ENCODE measurements at places on chromosomes 7 and 10.

- DNase-seq, result no peak
Observed at GRCh38 chr10:101724446-101724845, 29.5 kb upstream of the FBXW4 start.

DNA sequence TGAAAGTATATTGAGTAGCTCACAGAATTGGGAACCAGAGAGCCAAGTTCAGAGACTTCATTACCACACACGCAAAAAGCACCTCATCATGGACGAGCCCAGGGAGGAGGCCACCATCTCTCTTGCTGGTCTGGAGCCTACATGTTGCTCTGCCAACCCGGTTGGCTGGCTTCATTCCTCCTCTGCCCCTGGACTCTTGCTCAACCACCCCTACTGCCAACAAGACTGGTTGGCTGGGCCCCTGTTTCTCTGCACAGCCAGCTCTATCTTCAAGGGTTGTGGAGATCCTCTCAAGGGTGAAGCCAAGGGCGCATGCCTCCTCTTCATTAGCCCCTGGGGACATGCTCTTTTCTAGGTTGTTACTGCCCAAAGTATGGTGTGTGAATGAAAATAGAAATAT is 142.7 kb downstream of the JCAD start:
- DNase-seq, result no peak

GRCh38 chr10:104415526-104416165 is 62.0 kb downstream of the CFAP58 start:
- DNase-seq, result no peak

- DNase-seq, result no peak
Observed at GRCh38 chr7:74178632-74179031, 4.5 kb downstream of the EIF4H start.

GRCh38 chr7:116407165-116407564 is 92.4 kb upstream of the CAV2 start:
- DNase-seq, result no peak

DNA sequence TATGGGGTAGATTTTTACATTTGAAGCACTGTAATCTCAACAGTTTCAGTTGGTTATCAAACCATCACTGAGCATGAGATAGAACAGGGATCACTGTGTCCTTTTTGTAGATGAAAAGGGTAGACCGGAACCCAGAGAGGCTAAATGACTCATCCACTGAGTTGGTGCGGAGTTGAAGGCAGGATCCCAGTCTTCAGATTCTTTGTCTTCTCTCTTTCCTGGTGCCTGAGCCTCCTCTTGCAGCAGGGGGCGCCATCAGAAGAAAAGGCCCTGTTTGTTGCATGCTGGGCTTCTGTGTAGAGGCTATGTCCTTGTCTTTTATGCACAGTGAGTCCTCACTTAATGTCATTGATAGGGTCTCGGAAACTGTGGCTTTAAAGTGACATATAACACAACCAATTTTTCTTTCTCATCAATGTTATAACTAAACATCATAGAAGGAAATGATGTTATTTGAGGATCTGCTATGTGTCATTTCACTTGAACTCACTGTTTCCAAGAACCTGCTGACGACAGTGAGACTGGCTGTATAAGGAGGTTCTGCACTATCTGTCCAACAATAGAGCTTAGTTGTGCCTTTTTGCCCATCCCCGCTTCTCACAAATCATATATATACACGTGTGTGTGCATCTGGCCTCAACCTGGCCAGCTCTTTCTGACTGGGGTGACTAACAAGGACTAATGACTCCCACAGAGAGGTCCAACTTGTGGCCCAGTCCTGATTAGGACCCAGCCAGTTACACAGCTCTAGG is 14.3 kb downstream of the ZNF282 start:
- peak; percentile 19 for DNase-seq

DNA sequence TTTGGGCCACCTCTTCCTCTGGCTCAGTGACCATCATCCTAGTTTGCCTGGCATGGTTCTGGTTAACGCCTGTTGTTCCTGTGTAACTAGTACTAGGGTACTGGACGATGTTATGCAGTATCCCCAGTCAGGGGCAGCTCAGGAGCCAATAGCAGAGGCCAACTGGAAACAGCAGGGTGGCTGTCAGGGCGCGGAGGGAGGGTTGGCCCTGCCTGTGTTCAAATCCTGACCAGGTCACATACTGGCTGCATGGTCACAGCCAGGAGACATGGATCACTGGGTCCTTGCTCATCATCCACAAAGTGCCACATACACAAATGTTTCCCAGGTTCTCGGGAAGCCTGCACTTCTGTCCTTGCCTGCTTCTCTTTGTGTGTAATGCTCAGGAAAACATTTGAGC is 12.3 kb upstream of the RBP3 start:
- no peak for DNase-seq

- DNase-seq, result no peak
Observed at GRCh38 chr10:108327706-108328105, 1163.2 kb upstream of the SORCS1 start.

DNA sequence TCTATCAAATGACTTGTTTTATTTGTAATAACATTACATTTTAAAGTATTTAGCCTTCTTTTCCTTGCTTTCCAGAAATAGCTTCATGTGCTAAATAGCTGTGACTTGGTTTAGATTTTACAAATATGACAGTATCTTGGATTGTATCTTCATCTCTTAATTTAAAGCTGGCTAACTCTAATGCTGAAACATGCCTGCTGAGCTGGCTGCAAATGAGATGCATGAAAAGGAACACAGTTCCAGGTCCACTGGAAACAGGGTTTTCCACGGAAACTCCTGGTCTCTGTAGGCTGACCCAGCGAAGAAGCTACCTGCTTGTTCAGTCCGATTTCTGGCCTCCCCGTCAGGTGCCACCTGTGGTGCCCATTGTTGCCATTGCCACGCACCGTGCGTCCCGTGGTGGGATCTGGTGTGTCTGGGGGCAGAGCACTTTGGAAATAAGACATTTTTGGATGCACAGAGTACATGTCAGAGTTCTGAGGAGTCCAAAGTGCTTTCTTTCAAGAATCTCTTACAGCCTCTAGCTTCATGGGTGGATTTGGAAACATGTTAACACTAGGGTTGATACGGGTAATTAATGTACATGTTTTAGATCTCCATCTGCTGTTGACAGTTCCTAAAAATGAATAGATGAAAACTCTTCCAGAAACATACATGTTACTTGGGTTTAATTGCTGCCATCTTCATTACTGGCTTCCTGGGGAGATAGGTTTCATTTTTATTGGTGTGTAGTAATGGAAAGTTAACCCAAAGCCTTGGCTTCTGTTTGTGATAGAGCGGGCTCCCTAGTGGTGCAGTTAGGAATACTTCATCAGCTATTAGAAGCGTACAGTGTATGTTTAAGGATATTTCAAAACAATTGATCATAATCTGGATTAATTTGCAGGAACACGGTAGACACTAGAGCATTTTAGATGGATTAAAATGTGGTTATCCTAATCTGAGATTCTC is 45.0 kb downstream of the SHH start:
- no peak for DNase-seq

GRCh38 chr10:55627501-55628051 is 733.5 kb downstream of the ZWINT start:
- DNase-seq, result no peak

- no peak for DNase-seq
Observed at GRCh38 chr7:151236406-151236805, 4.1 kb downstream of the CHPF2 start.

- DNase-seq, result no peak
Observed at GRCh38 chr7:35714862-35715261, 19.9 kb upstream of the HERPUD2 start.

- DNase-seq, result no peak
Observed at GRCh38 chr7:145263886-145264285, 428.0 kb upstream of the TPK1 start.

GRCh38 chr7:151376218-151376902 is 33.5 kb downstream of the WDR86 start:
- no peak for DNase-seq

DNA sequence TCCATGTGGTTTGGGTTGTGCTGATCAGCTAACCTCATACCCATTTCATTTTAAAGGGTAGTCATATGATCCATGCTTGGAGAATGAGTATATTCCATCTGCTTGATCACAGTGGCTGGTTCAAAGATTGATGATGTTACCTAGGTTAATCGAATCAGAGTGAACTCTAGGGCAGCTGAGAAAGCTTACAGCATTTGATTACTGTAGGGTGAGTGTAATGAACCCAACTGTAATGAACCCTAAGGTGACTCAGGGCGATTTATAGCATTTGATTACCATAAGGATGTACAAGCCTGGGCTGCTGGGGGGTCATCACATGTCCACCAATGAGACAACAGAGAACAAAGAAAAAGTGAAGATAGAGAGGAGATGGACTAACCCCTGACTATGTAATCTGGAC is 523.1 kb downstream of the ADRA2A start:
- no peak for DNase-seq

DNA sequence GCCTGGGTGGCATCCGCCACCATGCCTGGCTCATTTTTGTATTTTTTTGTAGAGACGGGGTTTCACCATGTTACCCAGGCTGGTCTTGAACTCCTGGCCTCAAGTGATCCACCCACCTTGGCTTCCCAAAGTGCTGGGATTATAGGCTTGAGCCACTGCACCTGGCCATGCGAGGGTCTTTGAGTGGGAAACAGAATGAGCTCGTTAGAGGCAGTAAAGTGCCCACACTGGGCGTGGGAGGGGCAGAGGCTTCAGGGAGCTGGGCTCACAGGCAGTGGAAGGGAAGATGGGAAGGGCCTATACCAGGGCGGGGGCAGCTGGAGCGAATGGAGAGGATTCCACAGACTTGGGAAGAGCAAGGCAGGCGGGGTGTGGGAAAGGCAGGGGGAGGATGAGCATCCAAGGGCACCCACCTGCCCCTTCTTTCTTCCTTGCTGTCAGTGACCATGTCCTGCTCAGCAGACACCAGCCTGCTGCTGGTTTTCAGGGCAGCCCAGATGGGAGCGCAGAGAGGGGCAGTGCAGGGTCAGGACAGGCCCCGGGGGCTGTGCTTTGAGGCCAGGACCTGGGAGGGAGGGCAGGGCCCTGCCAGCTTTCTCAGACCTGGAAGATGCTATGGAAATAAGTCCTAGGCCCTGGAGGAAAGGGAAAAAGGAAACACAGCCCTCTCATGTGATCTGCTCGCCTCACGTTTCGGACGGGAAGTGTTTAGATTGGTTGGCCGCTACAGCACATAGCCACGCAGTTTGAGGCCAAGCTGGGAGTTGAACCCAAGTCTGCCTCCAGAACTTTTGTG is 4.2 kb downstream of the FZD9 start:
- no peak for DNase-seq

GRCh38 chr10:24897326-24897926 is 55.0 kb downstream of the PRTFDC1 start:
- no peak for DNase-seq

GRCh38 chr7:79381921-79382320 is 71.5 kb downstream of the MAGI2 start:
- DNase-seq, result no peak

DNA sequence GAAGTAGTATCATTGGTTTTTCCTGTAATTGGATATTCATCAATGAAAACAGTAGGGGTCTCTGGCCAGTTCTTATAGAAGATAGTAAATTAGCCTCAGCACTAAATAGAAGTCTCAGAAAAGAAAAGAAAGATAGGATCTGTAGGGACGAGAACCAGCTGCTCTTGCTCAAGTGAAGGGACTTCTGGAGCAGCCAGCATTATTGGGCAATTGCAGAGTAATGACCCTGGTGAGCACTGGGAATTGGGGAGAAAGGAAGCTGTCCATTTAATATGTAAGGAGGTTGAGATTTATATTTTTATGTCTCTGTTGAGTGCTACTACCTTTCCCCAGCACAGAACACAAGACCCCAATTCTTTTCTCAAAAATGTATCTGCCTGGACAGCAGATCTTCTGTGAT is 61.2 kb upstream of the WNT16 start:
- DNase-seq, result no peak

- no peak for DNase-seq
Observed at GRCh38 chr10:84423719-84424118, 95.3 kb downstream of the CCSER2 start.

DNA sequence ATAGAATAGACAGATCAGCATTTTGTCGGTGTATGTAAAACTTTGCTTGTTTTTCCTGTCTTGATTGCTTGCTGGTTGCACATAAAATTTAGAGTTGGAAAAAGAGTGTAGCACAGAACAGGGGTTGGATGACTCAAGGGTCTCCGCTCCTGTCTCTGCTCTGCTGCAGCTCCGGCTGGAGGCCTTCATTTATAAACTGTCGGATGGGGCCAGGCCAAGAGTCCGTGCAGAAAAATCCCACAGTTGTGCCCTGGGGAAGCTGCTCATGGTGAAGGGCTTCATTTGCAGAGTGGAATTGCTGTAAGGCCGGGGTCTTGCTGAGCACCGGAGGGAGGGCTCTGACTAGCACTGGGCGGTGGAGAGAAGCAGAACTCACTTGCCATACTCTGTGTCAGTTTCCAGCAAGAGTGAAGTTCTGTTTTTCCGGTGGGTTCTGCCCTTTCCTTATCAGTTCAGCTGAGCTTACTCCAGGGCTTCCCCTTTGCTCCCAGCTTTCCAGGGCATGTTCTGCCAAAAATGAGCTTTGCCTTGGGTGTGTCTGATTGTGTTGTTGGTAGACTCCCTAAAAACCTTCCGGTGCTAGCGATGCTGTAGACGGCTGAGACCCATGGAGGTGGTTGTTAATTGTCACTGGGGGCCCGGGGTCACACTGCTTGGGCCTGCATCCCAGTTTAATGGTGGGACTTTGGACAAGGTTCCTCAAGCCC is 67.2 kb downstream of the CAMK1D start:
- DNase-seq, result no peak

GRCh38 chr10:71751515-71752224 is 21.6 kb downstream of the VSIR start:
- no peak for DNase-seq

DNA sequence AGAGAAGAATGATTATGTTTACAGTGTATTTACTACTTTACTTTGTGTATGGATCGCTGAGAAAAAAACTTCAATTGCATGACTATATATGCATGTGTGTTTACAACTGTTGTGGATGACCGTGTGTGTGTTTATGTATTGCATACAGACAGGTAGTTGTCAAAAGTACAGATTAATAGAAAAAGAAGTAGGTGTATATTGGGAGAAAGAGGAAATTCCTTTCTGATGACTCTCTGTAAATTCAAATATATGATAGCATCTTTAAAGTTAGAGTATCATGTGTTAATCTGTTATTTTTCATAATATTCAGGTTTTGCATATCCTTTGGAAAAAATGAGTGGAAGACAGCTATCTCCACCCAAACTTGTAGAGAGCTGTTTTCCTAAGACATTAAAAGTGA is 160.4 kb upstream of the AGR3 start:
- no peak for DNase-seq

DNA sequence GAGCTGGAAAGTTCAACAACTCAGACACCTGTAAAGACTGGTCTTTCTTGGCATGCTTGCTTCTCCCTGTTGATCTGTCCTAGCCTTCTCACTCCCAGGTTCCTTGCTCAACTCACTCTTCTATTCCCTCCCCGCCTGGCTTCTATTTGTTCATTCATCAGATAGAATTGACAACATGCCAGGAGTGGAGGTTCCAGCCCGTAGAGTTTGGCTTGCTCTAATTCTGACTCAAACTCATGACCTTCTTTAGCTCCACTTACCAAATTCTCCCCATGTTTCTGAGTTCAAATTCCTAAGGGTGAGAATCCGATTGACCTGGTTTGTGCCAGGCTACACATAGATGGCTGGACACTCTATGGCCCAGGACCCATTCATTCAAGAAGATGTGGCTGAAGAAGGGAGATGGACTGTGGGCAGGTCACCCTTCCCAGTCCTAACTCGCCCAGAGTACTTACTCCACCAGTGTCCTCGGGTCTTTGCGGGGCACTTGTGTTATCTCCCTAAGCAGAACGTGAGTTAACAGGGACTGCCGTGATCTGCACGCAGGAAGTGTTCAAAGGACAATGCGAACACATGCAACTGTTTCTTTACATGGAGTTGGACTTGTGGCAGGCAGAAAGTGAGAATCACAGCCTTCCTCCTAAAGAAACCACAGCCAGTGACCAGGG is 4.0 kb upstream of the TMEM236 start:
- DNase-seq, result no peak

- DNase-seq, result peak; percentile 43
Observed at GRCh38 chr10:125629758-125630376, 53.1 kb downstream of the TEX36 start.
